CD4-positive, alpha-beta T cell treated with Interleukin-21 for 1 hour (primary cell): ENCODE measurements at places on chromosomes 5 and 9.

DNA sequence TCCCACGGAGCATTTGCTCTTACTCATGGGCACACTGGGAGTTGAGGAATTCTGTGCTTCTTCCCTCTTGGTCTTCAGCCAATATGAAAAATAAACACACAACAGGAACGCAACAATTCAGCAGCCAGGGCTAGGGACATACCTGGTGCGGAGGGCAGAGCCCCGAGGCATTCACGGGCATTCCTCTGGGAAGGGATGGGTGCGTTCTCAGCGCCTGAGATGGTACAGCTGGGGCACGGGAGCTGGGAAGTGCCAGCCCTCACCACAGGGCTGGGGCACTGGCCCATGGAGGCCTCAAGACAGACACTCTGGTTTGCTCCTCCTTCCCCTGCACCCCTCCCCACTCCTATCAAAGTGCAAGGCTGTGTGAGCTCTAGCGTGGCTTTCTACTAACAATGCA is 2.1 kb downstream of the SLC6A3 start:
- no peak for DNase-seq

DNA sequence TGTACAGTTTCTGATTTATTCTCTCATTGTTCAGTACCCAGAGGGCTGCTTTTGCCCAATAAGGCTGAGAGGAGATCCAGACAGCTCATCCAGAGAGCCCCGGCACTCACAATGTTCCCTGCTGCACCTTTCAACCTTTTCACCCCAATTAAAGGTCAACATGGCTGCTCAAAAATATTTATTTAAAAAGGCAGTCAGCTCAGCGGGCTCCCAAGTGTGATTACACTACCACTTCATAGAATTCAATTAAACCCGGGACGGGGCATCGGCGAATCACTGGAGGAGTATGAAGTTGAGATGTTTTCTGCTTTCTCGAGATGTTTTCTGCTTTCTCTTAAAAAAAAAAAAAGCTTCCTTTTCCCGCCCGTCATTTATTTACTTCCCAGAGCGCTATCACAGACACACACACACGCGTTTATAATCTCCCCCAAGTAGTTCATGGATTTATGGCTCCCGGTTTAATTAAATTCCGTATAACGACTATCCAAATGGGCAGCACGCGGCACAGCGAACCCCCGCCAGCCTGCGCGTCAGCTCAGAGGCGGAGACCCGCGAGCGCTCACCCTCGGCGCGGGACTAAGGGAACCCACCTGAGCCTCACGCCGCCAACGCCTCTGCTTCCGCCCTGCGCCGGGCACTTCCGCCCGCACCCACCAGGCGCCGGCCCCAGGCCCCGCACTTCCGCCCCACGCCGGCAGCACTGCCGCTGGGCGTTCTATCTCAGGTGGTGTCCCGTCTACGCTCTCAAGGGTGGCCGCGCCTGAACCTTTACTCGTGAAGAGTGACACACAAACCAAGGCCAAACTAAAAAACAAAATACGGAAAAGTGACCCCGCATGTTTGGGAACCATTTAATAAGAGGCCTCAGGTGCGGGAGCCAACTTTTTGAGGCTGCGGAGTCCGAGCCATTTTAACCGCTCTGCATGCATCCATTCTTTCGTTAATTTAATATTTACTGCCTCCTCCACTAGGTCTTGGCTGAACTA is at the start of gene C5orf63:
C5orf63 (minus strand) TSS at position 642 of the 986 bp plus-strand sequence. CDS start 14,507 bp downstream, outside the sequence.
- peak; percentile 73 for DNase-seq

GRCh38 chr9:88280816-88281382 is 107.3 kb upstream of the SPIN1 start:
- DNase-seq = peak; percentile 0

DNA sequence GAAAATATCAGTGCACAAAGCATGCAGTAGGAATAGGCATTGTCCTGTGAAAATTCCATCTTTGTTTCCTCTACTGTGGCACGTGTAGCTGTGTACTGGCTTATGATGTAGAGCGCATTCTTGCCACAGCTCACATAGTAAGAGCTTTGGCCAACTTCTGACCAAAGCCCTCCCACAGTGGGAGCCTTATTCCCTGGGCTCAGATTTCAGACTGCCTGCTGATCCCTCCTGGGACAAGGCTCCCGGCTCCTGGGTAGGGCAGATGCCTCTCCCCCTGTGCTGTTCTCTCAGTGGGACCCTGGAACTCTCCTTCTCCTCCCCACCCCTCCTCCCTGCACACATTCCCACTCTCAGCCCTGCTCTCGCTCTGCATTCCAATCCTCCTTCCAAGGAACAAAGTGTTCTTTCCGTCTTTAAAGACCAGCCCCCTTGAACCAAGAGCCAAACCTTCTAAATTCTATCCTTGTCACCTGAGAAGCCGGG is 17.5 kb downstream of the LCP2 start:
- DNase-seq = no peak

DNA sequence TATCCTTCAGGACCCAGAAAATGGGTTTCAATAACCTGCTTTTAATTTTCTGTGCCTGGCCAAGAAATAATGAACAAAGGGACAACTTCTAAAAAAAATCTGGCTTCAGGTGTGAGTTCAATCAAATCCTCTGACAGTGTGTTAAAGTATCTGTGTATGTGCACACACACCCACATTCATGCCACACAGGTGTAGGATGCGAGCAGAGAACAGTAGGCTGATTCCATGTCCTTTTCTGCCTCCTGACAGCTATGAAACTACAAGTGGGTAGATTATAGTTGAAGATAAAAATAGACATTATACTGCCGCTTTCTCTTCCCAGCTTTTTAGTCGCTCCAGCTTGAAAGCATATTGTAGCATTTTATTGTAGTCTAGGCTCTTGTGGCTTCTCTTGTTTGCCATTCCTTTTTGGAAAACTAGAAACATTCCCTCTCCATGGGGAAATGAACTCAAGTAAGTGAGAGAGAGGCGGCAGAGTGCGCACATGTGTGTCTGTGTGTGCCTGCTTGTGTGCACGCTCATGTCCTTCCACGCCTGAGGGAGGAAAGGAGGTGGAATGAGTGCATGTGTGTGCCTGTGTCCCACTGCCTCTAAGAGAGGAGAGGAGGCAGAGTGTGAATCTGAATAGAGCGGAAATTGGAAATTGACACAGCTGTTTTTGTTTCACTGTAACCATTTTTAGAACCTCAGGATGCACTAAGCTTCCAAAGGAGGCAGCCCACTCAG is 273.0 kb downstream of the ELAVL2 start:
- no peak for DNase-seq

- DNase-seq = peak; percentile 52
These were observed 407.2 kb downstream of the EFNA5 start for GRCh38 chr5:107263387-107264018.

GRCh38 chr5:74950836-74951515 is 84.8 kb upstream of the FAM169A start:
- DNase-seq = no peak
